ENCODE measurements at places on chromosomes 13 and 19.

DNA sequence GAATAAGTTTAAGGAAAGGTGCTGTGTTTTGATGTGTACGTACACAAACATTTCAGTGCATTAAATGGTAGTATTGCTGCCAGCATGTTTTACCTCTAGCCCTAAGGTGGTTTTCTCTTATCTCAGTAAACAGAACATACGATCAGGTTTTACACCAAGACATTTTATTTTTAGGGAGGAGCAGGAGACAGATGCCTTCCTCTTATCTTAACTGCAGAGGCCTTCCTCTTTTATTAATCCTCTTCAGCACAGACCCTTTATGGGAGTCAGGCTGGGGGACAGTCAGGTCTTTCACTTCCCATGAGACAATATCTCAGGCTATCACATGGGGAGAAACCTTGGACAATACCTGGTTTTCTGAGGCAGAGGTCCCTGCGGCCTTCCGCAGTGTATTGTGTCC is 14.9 kb upstream of the ZNF611 start:
- DNase-seq, result no peak

- no peak for DNase-seq
These were observed 7.0 kb upstream of the MYDGF start for GRCh38 chr19:4676955-4677731.

DNA sequence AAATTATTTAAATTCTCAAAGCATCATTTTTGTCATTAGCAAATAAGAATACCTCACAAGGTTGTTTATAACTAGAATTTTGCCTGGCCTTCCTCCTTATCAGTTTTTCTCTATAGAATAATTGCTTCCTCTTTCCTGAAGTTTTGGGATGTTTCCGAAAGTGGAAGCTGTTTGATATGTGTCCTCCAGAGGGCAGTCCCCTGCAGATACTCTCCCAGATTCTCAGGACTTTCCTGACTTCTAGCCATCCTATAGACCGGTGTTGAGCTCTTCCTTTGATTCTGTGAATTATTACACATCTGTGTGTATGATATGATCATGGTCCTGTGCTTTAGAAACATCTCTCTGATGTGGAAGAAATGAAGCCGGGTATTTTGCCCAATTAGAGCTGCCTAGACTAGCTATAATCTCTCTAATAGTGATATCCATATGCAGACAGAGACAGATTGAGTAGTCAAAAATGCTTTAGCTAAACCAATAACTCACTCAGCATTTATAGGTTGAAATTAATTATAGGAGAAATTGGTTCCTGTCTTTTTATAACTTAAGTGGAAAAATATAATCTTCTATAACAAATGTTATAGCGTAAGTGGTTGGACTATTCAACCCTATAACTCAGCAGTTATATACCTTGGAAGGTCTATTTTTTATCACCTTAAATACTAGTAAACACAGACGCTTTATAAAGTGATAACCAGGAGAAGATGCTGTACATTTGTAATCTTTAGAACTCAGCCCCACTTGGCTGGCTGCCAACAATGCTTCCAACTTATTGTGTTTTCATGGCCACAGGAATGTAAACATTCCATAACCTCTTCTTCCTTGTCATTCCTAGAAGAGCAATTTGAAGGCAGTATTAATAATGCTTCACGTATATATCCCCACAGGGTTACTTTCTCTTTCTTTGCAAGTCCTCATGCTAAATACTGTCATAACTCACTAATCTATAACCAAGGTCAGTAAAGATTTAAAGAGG is 201.0 kb upstream of the RXFP2 start:
- DNase-seq, result no peak

DNA sequence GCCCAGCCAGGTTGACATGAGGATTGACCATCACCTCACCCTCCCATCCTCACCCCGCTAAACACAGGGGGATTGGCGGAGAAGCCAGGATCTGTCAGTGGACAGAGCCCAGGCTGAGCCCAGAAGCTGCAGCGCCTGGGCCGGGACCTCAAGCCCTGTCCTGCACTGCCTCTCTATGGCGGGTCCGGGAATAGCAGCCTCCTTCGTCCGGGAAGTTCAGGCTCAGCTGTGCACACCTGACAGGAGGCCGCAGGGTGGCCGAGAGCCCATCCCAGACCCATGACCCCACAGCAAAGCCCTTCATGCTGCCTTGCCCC is 67.8 kb downstream of the SPACA7 start:
- DNase-seq, result peak; percentile 24

DNA sequence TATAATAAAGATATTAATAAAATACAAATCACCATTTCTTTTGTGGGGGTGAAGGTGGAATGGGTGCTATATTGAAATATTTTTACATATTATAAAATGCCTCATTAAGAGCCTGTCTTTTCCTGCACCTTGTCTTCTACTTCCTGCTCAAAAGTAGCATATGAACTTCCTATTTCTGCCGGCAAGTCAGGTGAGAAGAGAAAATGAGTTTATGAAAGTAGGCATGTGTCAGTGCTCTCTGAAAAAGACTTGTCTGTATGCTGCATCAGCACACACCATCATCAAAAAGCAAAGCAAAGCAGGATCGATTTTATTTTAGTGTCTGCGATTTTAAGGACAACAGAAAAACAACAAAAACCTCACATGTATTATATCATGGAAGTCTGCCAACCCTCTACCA is 114.2 kb downstream of the RAP2A start:
- no peak for DNase-seq

DNA sequence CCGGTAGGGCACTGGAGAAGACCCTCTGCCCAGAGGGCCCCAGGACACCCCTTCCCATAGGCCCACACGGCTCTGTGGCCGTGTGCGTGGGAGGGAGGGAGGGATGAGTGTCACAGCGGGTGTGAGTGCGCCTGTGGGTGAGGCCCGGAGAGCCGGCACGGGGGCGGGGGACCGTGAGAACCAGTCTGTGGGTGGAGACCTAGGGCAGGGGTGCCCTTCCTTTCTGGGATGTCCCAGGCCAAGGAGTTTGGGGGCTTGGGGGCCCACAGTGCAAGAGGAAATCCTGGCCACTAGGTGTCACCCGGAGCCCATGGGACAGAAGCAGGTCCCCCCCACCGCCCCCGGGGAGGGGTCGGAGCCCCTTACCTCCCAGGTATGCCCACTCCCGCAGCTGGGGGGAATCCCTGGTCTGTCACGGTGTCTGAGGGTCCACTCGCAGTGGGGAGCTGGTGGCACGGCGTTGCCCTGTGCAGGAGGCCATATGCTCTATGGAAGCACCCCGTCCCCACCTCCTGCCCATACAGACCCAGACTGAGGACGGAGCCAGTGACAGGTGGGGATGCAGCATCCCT is 16.0 kb upstream of the SLC7A10 start:
- no peak for DNase-seq

DNA sequence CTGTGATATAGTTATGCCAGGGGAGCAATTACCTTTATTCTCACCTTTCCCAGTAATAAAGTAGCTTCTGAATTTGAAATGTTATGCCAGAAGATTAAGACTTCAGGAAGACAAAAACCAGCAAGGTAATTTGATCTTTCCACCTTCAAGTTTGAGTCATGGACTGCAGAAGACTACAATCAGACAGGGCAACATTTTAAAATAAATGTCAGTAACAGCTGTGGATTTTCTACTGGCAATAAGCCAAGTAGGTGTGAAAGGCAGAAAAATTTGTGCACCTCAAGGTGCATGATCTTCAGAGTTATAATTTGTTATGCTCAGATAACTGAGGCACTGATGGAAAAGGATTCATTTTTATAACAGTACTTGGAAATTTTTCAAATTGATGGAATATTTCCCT is 54.9 kb downstream of the SLITRK1 start:
- no peak for DNase-seq

DNA sequence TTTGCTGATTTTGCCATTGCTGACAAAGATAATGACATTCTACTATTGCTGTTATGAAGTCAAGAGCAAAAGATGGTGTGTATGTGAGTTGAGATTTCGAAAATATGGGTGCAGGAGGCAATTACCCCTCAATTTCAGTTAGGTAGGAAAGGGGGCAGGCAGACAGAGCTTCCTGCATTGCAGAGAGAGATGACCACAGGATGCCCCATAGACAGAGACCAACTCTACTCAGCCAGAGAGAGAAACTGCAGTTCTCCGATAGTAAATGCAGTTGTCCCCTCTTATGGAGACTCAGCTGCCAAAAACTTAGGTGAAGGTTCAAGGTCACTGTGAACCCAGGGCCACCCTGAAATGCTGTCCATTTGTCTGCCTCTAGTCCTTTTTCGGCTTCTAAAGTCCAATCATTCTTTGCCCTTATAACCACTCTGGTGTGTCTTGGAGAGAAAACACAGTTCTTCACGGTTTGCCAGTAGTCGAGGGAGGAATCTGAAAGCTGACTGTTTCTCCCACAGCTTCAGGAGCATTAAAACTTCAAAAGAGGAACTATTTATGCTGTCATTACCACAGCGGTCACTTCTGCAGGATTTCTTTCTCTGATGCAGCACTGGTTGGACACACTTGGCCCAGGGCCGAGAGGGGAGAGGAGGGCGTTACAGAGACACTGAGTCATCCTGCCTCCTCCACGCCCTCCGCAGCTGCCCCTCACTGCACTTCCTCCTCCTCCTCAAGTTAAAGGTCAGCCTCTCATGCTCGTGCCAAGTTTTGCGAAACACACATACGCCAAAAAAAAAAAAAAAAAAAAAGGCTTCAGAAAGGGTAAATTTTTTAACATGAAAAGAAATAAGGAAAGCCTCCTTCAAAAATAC is 264.3 kb downstream of the FOXO1 start:
- DNase-seq, result no peak

GRCh38 chr13:26664876-26665275 is 95.7 kb downstream of the GPR12 start:
- DNase-seq, result no peak
